Subcutaneous adipose tissue (tissue), 4 donors: ENCODE measurements at places on chromosomes 2 and 18. TPM values are rescaled to one million over a fixed set of nuclear protein-coding genes. Genes with fewer than 3 reads are reported as not detected.

The KCNG3 gene
- total RNA-seq = 0.22 TPM

The SIX3 gene
- total RNA-seq = not detected

The CAPN14 gene
- not detected for total RNA-seq

The VWA3B gene
- not detected for total RNA-seq

The HK2 gene
- total RNA-seq = 24.0 TPM

The SYT4 gene
- 0.65 TPM for total RNA-seq

The LONRF2 gene
- 4.7 TPM for total RNA-seq

The POTEC gene
- not detected for total RNA-seq

The DTNB gene
- 9.4 TPM for total RNA-seq

The SCYGR7 gene
- total RNA-seq = not detected

The ANKRD30BL gene
- not detected for total RNA-seq

The NT5C1B gene
- not detected for total RNA-seq

The TEX44 gene
- not detected for total RNA-seq

The CPLX4 gene
- not detected for total RNA-seq

The BUB1 gene
- 1.5 TPM for total RNA-seq

The STRADB gene
- 31.4 TPM for total RNA-seq

The INPP5D gene
- total RNA-seq = 26.8 TPM

The CDH19 gene
- total RNA-seq = 0.85 TPM

The LYG2 gene
- total RNA-seq = not detected

The GALNT5 gene
- under 0.01 TPM for total RNA-seq

The NLRC4 gene
- 1.5 TPM for total RNA-seq

The HRH4 gene
- 0.68 TPM for total RNA-seq

The SPP2 gene
- total RNA-seq = not detected

The DYNC2LI1 gene
- 32.0 TPM for total RNA-seq

The OTOS gene
- total RNA-seq = not detected

The SCN9A gene
- 8.1 TPM for total RNA-seq

The ACVR1C gene
- total RNA-seq = 51.1 TPM

The SLC4A3 gene
- 5.7 TPM for total RNA-seq
